ENCODE measurements at places on chromosomes 6 and 20.

DNA sequence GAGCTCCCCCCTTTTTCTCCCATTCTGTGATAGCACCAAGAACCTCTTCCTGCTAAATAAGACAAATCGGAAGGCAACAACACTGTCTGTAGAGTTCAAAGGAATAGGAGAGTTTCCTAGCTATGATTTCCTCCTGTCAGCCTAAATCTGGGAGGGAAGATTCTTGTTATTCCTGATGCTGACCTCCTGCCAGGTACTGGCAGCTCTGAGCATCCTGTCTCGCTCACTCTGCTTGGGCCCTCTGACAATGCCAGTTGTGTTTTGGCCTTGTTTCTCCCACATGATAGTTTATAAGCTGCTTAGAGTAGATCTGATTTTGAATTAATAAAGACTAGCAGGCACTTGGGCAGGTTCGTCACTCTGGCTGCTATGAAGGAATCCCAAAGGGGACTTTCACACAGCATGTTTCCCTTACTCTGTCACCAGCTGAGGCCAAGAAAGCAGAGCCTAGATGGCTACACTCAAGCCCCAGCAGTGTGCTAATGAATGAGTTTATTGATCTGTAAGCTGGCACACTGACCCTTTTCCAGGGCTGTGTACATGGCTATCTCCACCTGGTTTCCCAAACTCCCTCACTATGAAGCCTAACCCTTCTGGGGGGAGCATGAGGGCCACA is 52.3 kb downstream of the UQCC1 start:
- DNase-seq: no peak

DNA sequence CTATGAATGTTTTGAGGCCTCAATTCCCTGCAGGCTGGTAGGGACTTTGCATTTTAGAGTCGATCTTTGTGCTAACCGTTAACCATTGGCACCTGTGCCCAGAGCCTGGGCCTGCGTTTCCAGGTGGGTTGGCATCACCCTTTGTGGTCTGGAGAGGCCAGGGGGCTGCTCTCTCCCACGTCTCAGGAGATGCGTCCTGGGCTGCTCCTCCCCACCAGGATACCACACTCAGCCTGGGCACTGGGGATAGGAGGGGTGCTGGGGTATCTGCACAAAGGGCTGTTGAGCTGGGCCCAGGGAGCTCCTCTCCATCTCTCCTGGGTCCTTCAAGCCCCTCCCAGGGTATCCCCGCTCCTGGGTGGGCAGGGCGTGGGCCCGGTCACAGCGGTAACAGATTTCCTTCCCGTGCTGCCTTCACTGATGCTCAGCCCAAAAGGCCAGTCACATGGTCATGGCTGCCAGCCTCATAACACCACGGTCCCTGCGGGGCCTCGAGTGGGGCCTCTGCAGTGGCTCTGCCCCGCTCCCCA is 266.2 kb downstream of the TAF4 start:
- DNase-seq: no peak

DNA sequence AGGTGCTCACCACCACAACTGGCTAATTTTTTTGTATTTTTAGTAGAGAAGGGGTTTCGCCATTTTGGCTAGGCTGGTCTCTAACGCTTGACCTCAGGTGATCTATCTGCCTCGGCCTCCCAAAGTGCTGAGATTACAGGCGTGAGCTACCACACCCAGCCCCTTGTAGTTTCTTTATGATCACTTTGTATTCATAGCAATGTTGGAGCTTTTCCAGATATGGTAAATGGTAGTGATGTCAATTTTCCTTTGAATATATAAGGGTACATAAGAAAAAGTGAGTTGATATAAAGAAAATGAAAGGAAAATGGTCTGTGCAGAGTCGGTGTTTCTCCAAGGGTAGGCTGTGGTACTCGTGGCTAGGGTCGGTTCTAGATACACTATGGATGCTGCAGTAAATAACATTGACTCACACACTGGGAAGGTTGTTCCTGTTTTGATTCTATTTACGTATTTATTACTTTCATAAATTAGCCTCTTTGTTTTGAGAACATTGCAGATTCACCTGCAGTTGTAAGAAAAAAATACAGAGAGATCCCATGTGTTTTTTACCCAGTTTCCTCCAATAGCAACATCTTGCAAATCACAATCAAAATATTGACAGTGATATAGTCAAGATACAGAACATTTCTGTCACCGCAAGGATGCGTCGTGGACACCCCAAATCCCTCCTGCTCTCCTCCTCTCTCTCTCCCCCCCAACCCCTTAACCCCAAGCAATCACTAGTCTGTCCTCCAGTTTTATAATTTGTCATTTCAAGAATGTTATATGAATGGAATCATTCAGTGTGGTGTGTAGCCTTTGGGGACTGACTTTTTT is 2.5 kb downstream of the ZNF831 start:
- no peak for DNase-seq

- no peak for DNase-seq
Measured at GRCh38 chr6:137767911-137768690, 99.0 kb upstream of the TNFAIP3 start.

DNA sequence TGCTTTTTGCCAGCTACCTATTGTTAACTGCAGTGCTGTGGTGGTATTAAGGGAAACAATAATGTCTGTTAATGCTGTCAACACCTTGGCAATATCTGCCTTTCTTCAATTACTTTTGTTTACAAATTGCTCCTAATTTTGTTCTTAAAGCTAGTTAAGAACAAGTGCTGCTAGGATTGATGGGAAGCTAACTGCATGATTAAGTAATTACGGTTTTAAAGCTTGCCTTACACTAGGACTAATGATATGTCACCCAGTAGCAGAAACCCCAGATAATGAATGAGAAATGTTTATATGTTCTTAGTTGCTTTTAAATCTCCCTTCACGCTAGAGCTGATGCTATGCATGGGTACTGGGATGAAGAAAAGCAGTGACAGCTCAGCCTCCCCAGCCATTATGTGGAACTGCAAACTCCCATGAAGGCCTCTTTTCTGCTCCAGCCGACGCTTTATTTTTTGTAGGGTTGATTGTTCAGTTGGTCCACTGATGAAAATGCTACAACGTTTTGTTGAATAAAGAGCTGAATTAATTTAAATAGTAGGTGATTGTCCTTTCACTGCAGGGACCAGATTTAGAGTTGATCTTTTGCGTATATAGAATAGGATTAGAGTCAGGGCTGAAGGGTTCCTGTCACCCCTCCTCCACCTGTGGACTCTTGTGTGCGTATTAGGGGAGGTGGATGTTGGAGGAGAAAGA is 610.5 kb downstream of the TFAP2B start:
- DNase-seq: no peak
